ENCODE measurements at places on chromosomes 5 and 9.

DNA sequence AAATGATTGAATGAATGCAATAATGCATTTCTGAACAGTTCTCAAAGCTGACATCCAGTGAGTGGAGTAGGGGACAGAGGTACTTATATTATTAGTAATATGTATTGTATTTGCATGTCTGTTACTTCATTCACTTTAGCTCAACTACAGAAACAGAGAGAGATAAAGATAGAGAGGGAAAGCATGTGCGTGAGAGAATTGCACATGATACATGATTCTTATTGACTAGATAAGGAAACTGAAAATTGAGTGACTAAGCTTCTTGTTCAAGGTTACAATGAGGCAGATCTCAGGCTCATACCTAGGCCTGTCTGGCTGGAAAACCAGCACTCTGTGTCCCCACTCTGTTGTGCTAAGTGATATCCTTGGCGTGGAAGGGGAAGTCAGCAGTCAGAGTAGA lies 337.7 kb upstream of the KLF4 start:
- H3K27ac ChIP-seq, result no peak overlapping the region
- H3K4me1 ChIP-seq, result no peaks in the 10 kb centered on the region
- DNase-seq, result no peak
- no peaks in the 10 kb centered on the region for H3K36me3 ChIP-seq
- H3K27me3 ChIP-seq, result no peaks in the 10 kb centered on the region
- H3K4me3 ChIP-seq, result no peak overlapping the region

DNA sequence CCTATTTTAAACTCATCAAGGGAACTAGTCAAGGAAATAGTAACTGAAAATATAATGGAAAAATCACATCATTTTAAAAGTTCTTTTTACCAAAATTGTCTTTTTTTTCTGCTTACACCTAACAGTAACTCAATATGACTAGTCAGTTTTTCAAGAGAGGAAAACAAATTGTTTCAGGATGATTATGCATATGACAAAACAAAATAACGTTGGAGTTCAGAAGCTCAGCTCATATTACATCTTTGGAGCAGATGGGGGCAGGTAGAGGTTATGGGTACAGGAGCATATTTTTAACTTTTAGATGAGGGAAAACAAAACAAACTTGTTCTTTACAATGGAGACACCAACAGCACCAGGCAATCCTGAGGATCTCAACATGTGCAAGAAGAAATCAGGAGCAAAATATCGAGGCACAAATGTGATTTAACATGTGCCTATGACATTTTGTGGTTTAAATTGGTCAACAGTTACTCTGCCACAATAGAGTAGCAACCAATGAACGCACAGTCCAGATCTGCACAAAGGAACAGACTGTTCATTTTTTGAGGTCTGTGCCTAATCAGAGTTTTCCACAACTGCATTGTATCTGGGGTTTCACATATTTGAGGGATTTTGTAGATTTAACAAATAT lies 659.0 kb downstream of the ANXA1 start:
- no peaks in the 10 kb centered on the region for H3K27me3 ChIP-seq
- no peak overlapping the region for H3K27ac ChIP-seq
- H3K36me3 ChIP-seq, result no peaks in the 10 kb centered on the region
- DNase-seq, result no peak
- no peaks in the 10 kb centered on the region for H3K4me1 ChIP-seq

GRCh38 chr5:142065273-142065672 lies 43.3 kb upstream of the NDFIP1 start:
- H3K36me3 ChIP-seq, result no peaks in the 10 kb centered on the region
- peaks cover 14% of the 10 kb centered on the region for H3K27me3 ChIP-seq
- H3K4me1 ChIP-seq, result peaks cover 9% of the 10 kb centered on the region
- no peak overlapping the region for H3K4me3 ChIP-seq
- peak; percentile 41 for DNase-seq
- H3K27ac ChIP-seq, result no peak overlapping the region

DNA sequence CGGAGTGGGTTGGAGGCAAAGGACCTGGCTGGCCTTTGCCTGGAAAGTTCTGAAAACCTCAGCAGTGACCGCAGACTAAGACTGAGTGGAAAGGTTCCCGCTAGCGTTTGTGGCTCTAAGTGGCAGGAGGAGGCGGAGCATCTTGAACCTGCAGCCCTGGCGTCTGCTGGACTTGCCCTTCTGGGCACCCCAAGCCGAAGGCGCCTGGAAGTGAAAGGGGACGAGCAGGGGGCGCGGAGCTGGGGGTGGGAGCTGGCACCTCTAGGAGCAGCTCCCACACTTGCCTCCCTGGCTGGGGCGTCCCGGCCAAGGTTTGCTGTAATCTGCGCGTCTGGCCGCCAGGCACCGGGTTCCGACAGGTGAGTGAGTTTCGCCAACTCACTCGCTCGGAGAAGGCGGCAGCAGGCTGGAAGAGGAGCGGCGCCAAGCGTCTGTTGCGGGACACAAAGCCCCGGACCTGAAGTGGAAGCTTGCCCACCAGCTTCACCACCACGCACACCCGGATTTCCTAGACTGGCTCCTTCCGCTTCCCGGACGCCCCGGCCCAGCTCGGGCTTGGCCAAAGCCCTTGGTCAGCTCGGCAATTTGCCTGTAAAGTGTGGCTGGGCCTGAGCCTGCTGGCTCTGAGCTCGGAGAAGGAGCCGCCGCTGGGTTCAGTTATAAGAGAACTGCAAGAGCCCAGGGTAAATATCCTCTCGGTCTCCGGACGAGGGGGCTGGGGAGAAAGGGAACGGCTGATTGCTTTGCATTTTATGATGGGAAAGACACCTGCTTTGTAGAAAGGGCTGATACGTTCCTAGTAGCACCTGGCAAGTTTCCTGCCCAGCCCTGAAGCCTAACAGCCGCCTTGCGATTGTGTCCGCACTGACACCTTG lies at the start of gene GNA14:
Gene GNA14 (minus strand): TSS at position 89 of the 875 bp plus-strand sequence. CDS start 529 bp downstream, outside the sequence.
- H3K4me1 ChIP-seq, result peaks cover 15% of the 10 kb centered on the region
- peak; percentile 26 for DNase-seq
- peak within 1 kb of the TSS; percentile 87 for H3K4me3 ChIP-seq
- H3K27me3 ChIP-seq, result peaks cover 29% of the 10 kb centered on the region
- H3K36me3 ChIP-seq, result no peaks in the 10 kb centered on the region

- no peak overlapping the region for H3K27ac ChIP-seq
- H3K27me3 ChIP-seq, result no peaks in the 10 kb centered on the region
- peaks cover 24% of the 10 kb centered on the region for H3K36me3 ChIP-seq
- no peak for DNase-seq
- peaks cover 2% of the 10 kb centered on the region for H3K4me1 ChIP-seq
- no peak overlapping the region for H3K4me3 ChIP-seq
Observed at GRCh38 chr9:5698810-5699556, 70.1 kb downstream of the RIC1 start.

DNA sequence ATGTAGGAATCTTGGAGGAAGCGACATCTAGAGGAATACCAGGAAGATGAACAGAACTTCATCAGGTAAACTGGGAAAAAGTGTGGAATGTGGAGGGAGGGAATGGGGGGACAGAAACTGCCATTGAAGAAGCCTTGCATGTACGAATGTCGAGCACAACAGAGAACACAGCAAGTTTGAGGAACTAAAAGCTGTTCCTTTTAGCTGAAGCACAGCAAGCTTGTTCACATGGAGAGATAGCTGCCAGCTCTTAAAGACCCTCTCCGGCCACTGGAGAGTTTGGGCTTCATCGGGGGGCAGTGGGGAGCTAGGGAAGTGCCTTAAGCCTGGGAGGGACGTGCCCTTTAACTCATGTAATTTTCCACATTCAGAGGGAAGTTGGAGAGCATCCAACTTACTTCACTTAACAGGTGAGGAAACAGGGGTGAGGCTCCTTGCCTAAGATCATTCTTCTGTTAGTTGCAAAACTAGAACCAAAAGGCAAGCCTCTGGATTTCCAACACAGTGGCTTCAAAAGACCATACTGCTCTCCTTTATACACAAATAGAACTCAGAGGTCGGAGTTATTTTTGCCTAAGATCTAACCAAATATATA lies 2.3 kb upstream of the CYFIP2 start:
- no peak overlapping the region for H3K27ac ChIP-seq
- no peak overlapping the region for H3K4me3 ChIP-seq
- H3K36me3 ChIP-seq, result no peaks in the 10 kb centered on the region
- DNase-seq, result no peak
- peaks cover 28% of the 10 kb centered on the region for H3K27me3 ChIP-seq

DNA sequence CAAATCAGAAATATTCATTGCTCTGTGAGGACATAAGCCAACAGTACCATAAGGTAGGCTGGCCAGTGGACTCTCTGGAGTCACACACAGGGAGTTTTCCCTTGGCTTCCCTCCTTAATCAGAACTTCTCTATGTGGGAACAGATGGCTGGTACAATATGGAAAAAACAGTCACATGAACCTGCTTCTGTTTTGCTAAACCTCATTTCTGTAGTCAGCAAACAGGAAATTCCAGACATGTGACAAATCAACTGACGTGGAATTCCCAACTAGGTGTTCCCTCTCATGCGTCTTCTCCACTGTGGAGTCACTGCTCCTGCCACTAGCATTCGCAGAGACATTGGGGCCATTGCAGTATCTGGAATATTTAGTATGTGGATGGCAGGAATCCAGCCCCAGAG lies 617.6 kb downstream of the KIF4B start:
- peaks cover 2% of the 10 kb centered on the region for H3K4me1 ChIP-seq
- no peaks in the 10 kb centered on the region for H3K27me3 ChIP-seq
- DNase-seq, result peak; percentile 43
- no peak overlapping the region for H3K4me3 ChIP-seq
